ENCODE measurements at places on chromosomes 3 and 15.

- no peak for DNase-seq
These were observed 2.4 kb downstream of the CIB1 start for GRCh38 chr15:90231028-90232017.

DNA sequence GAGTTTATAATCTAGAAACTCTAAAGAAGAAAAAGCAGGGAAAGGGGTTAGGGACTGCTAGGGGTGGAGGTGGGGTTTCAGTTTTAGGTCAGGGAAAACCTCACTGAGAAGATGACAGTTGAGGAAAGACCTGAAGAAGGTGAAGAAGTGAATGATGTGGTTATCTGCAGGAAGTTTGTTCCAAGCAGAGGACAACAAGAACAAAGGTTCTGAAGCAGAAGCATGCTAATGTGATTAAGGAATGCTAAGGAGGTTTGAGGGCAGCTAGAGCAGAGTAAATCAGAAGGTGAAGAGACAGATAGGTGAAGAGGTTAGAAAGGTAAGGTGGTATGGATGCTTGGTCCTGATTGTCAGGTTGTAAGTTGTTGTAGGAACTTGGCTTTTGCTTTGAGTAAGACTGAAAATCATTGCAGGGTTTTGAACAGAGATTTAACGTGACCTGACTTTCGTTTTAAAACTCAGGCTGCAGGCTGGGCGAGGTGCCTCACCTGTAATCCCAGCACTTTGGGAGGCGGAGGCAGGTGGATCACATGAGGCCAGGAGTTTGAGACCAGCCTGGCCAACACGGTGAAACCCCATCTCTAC, 8.6 kb downstream of the OXSR1 start:
- DNase-seq = no peak

GRCh38 chr3:38163841-38164642, 1.3 kb upstream of the OXSR1 start:
- no peak for DNase-seq

DNA sequence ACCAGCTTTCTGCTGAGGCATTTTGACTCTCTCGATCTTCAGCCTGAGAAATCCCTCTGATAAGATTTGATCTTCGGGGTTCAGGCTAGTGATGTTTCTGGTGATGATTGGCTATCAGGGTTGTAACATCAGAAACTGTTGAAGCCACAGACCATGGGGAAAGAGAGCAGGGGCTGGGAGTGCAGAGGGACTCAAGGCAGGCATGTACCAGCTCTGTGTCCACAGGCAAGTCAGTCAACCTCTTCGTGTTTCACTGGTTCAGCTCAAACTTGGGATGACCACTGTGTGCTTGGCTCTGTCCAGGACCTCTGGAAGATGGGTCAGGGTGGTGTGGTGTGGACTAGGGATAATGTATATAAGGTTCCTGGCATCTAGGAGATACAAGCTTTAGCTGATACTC, 116.5 kb downstream of the EEFSEC start:
- no peak for DNase-seq

DNA sequence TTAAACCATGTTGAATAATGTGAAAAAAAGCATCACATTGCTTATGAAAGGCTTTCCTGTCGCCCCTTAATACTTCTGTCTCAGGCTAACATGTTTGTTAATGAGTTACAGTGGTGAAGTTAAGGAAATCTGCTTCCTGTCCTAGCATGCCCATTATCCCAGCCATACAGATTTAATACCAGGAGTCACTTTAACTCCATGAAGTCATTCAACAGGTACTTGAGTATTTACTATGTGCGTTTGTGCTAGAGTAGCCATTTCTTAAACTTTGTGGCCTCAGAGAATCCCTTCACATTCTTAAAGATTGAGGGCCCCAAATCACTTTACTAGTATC, 10.1 kb upstream of the SETD5 start:
- DNase-seq = no peak

DNA sequence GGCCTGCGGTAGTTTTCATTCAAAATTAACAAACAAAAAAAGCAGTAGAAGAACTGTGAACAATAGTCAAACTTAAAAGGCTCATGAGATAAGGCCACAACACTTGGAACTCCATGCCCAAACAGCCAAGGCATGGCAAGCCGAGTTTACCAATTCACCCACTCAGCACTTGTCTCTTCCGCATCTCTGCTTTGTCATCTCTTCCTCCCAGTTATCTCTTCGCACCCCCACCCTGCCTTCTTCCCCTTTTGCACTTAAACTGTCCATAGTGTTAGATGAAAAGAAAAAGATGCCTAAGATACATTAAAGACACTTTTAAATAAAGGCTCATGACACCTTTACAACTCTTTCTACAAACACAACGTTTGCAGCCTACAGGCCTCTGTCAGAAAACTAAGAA, 11.1 kb downstream of the TLE3 start:
- no peak for DNase-seq

DNA sequence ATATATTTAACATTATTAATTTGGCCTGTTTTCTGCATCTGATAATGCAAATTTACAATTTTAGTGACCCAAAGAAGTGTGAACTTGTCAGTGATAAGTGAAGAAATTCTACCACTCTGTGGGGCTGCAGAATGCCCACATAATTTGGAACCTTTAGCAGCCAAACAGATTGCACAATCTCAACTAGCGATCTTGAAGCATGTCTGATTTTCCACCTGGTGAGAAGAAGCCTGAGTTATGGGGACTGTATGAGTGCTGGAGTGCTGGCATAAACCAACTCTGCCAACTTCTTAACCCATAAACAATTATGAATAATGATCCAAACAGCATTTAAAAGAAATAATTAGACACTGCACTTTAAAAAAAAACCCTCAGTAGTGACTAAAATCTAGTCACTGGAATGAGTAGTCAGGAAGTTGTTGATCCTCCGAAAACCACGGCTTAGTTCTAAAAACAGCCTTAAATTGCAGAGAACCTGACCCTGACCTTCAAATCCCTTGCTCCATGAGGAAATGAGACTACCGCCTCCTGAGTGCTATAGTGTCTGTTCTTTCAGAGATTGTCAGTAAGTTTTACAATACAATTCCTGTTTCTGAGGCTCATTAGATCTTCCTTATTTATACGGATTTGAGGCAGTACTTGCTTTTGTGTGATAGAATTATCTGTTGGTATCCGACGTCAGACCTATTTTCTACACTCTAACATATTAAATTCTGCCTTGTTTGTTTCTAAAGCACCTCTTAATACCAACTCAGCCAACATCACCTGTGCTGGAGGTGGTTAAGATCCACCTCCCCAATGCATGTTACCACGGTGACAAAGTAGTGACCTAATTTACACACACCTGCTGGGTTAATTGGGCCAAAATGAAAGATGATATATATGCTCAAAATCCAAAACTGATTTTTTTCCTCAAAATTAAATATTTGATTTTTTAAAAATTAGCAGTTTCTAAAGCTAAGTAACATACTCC, 267.7 kb downstream of the ZBTB20 start:
- peak; percentile 53 for DNase-seq

DNA sequence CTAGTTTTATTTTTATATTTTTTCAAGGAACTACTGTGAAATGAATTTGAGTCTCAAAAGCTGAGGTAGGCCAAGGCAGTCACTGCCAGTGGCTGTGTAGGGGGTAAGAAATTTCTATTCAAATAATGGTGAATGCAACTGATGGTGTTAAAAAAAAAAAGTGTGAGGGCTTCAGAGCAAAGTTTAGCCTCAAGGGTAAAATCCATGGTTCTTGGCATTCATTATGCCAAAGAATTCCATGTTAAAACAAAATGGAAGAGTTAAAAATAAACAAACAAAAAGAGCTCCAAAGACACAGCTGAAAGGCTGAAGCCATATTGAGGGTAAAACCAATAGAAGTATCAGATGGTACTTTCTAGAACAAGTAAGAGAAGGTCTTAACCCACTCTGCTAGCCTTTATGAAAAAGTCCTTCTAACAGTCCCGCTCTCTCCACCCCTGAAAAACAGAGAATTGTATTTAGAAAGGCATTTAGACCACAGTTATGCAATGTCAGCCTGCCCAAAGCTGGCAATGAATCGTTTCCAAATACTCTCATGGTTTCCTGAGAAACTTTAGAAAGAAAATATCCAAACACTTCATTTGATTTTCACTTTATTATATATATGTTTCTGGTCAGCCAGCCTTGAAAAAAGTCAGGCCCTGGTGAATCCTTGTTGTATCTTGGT, 158.4 kb upstream of the GMNC start:
- no peak for DNase-seq

- no peak for DNase-seq
These were observed 63.0 kb upstream of the ANKRD34C start for GRCh38 chr15:79219393-79220056.

GRCh38 chr15:98447069-98447468, 201.3 kb upstream of the IGF1R start:
- no peak for DNase-seq

DNA sequence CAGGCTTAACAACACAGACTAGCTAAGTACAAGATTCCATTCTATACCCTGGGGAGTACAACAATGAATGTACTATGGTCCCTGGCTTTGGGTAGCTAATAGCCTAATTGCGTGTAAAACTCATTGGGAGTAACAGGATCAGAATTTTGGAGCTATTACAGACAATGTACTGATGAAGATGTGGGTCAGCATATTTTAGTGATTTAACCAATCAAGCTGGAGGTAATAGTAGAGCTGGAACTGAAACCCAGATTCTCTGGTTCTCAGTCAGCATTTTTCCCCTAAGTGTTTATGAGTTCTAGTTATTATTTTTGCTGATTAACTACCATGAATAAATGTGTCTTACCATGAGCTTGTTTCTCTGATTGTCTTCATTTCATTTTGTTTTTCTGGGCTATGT, 578.7 kb downstream of the NLGN1 start:
- DNase-seq = no peak

All from NCI-H1417 (cell line).